ENCODE measurements at places on chromosomes 1 and 21.

DNA sequence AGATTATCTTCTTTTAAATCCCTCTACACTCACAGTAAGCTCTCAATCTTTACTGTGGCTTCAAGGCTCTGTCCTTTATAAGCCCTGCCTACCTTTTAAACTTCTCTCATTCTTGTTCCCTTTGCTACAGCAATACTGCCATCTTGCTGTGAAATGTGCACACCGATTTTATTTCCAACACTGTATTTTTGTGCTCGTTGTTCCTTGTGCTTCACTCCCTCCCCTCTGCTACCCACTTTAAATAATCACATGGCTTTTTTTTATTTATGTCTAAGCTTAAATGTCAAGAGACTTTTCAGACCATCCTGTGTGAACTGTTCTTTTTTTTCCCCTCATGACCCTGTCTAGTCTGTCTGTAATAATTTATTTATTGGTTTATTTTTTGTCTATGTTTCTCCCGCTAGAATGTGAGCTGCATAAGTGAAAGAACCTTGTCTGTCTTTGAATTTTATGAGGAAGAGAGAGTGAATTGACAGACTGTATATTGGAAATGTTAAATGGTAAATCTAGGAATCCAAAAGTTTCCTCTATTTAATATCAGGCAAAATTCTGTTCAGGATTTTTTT is 45.7 kb downstream of the ABCD3 start:
- no peak for DNase-seq

DNA sequence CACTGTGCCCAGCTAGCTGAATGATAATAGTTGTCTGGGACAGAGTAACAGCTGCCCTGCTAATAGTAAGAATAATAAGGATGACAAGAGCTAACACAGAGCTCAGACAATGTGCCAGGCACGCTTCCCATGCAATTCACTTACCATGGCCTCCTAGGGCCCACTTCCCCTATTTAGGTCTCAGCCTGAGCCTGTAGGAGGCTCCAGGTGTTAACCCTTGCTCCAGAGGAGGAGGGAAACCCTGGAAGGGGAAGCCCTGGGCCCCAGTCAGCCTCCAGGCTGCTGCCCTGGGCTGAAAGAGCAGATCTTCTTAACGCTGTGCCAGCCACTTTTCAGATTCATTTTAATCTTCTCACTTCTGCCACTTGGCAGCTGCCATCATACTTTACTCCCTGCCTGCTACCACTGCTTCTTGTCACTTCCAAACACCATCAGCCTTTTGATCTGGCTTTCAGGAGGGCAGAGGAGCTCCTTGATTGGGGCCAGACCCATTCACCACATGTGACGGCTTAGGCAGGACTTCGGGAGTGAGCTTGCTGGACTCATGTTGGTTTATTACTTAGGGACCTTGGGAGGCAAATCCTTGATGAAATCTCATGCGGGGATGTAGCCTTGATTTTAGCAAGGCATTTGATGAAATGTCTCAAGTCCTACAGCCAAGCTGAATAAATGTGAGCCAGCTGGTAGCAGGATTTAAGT is 66.7 kb upstream of the PARP1 start:
- DNase-seq, result no peak

DNA sequence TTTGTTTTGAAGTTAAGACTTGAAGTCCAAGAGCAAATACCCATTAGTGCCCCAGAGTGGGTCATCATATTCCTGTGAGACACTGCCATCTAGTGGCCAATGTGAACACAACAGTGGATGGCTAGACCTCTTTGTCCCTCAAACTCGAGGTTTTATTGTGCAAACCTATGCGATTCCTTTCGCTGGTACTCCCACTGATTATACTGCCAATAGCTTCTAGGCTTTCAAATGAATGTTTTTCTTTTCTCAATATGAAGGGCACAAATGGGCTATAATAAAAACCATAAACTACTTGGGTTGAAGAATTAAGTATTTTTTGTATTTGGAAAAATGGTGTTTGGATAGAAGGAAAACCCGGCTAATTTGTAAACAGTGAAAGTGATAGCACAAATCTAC is 100.4 kb upstream of the ZNF281 start:
- DNase-seq, result peak; percentile 36

- DNase-seq, result no peak
These were observed 11.8 kb downstream of the TP73 start for GRCh38 chr1:3663999-3664699.

DNA sequence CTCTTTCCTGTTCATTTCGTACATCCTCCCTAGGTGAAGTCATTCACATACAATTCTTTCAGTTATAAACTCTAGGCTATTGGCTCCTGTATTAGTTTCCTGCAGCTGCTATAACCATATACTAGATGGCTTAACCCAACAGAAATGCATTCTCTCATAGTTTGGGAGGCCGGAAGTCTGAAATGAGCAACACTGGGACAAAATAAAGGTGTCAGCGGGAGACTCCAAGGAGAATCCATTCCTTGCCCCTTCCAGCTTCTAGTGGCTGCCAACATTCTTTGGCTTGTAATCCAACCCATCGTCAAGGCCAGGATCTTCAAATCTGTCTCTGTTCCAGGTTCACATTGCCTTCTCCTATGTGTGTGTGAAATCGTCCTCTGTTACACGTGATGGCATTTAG is 71.3 kb downstream of the TOR3A start:
- no peak for DNase-seq

DNA sequence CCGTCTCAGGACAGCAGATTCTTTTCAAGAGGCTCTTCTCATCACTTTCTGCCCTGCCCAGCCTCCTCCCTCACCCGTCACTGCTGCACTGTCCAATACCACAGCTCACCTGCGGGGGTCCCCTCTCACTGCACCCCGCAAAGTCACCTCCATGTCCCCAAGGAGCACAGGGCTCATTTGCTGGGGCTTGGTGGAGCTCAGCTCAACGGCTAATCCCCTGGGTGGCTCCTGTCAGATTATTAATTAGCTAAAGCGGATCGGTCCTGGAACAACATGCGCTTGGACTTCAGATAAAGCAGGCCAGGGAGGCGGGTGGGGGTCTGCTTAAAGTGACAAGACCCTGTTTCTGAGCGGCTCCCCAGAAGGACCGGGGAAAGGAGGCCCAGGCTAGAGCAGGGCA is 43.1 kb downstream of the CASZ1 start:
- no peak for DNase-seq

- no peak for DNase-seq
These were observed 52.0 kb downstream of the TRIM11 start for GRCh38 chr1:228354390-228355320.

- DNase-seq, result no peak
These were observed 27.0 kb downstream of the DNASE2B start for GRCh38 chr1:84425150-84425896.

DNA sequence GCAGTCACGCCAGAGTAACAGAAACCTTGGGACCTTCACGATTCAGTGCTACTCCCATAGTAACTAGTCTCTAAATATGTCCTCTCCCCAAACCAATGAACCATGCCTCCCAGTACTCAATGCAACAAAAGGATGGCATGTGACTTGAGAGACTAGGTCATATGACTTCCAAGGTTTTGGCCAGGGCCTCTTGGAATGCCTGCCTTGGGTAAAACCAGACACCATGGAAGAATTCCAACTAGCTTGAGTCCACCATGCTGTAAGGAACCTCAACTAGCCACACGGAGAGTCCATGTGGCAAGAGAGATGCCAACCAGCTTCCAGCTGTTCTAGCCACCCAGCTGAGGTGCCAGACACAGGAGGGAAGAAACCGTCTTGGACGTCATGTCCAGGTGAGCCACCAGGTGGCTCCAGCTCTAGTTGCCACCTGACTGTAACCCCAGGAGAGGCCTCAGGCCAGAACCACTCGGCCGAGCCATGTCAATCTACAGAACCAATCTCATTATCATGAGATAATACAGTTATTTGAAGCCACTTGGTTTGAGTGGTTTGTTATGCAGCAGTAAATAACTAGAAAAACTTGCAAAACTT is 115.0 kb downstream of the SYF2 start:
- no peak for DNase-seq

DNA sequence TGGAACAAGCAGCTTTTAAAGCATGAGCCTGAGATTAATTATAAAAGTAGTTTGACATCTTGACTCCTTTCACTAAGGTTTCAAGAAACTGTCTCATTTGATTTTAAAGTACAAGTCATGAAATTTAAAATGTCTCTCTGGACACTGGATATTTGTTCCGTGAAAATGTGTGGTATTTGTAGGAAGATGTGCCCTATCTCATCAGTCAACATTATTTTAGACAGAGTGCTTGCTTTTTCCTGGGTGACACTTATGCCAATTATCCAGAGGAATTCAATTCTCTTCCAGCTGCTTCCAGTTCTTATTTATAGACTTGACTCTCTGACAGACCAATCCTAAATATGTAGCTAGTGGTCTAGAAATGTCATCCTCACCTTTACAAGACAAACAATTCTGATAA is 300.4 kb downstream of the PLA2G4A start:
- no peak for DNase-seq

DNA sequence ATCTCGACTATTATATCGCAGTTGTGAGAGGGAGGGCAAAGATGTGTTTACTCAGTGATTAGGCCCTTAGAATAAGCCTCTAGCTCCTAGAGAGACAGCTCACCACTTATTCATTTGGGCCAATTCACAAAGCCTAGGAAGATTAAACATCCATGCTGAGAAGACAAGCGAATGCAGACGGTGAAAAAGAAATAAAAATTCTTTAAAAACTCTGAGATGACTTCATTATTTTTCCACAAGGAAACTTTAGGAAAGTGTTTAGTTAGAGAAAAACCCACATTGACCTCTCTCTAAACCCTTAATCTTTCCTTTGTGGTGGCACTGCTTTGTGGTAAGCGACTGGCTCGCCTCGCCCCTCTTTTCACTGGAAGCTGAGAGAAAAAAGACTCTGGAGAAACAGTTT is 146.8 kb upstream of the DMRTA2 start:
- DNase-seq, result no peak

DNA sequence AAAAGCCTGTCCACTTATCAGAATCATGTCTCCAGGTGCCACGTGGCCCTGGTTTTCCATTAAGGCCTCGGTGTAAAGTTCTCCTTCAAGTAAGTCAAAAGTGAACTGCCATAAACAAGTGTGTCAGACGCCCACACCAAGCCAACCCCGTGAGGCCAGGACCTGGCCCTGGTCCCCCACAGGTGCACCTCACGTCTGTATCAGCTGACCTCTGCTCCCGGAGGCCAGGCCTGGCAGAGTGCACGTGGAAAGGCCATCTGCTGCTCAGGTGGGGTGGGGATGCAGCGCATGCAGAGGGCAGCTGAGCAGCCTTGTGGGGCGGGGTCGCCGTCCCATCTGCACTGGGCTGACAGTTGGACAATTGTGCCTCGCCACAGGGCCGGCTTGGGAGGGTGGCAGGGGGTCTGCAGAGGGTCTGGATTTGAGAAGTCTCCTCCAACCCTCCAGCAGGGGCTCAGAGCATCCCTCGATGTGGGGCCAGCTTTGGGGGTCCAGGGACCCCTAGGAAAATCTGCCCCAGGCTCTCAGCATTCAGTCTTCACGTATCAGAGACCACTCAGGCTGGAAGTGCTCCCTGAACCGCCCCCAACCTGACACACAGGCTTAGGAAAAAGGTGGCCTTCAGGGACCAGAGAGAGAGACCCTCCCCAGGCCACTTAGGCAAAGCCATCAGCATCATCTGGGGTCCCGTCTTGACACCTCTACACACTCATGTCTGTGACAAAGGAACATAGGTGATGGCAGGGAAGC is 3.0 kb downstream of the SLC19A1 start:
- no peak for DNase-seq

GRCh38 chr1:248165186-248165585 is 9.4 kb upstream of the OR2M2 start:
- no peak for DNase-seq

DNA sequence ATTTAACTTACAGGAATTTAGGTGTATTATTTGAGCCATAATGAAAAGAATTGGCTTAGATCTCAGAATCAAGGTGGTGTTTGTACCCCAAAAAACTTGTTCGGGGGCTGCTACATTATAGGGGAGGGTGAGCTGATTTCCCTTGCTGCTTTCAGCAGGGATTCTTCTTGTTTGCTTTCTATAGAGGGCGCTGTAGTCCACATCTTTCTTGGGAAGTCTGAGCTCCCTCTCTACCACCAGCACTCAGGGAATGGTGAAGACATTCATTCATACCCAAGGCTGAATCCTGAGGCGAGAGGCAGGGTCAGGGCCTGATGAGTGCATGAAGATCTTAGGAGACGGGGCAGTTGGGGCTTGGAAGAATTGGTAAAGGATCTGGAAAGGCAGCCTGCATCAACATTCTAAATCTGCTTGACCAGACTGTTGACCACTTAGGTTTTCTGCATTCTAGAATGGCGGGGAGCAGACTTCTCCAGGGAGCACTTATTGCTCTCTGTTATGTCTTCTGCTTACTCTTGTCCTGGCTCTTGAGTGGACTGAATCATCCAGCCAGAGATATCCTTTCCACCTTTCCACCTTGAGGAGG is 18.9 kb downstream of the SPATA46 start:
- no peak for DNase-seq

- no peak for DNase-seq
These were observed 9.1 kb downstream of the ITGB2 start for GRCh38 chr21:44911384-44912157.

DNA sequence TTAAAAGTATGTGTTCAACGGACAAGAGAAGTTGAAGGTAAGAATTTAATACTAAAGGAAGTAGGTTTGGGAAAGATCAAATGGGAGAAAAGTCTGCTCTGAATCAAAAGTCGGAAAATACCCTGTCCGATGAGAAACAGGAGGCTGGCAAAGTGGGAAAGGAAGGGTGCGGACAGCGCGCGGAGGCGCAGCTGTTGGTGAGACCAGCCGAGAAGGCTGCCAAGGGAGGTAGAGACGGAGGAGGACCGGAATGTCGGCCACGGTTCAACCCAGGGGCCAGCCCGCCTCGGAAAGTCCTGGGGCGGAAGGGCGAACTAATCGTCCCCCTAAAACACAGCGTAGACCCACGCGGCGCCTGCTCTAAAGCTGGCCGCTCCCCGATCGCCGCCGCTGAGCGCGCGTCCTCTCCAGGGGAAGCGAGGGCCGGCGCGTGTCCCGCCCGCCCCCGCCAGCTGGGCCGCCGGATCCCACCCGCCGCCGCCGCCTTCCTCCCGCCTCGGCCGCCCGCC is 639 bp upstream of the SPATA1 start:
- DNase-seq, result no peak

GRCh38 chr1:29520571-29521437 is 284.5 kb downstream of the PTPRU start:
- no peak for DNase-seq

GRCh38 chr1:65421351-65422025 is 1.0 kb downstream of the LEPR start:
- DNase-seq, result no peak

- DNase-seq, result no peak
These were observed 1.5 kb downstream of the EIF3I start for GRCh38 chr1:32223683-32224082.

DNA sequence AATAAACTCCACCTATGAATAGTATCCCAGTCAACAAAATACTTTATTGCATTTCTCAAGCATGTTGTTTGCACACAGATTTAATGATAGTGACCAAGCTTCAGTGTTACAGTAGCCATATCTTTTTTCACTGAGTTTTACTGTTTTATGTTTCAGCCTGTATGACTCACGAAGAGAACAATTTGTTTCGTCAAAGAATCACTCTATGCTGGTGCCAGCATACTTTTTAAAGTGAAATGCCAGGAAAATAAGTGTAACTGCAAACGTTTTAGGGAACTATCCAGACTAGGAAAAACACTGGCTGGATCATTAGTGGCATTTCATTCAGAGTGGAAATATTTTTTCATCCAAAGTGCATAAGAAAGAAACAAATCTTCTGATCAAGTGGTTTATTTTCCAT is 210.8 kb downstream of the COL11A1 start:
- DNase-seq, result no peak

- DNase-seq, result no peak
These were observed 42.7 kb downstream of the BCAR3 start for GRCh38 chr1:93638981-93639380.

Data from activated CD8-positive, alpha-beta memory T cell treated with anti-CD3 and anti-CD28 coated beads for 4 hours (primary cell).